ENCODE measurements at places on chromosomes 3 and 15. TPM values are rescaled to one million over a fixed set of nuclear protein-coding genes. Genes with fewer than 3 reads are reported as not detected.

DNA sequence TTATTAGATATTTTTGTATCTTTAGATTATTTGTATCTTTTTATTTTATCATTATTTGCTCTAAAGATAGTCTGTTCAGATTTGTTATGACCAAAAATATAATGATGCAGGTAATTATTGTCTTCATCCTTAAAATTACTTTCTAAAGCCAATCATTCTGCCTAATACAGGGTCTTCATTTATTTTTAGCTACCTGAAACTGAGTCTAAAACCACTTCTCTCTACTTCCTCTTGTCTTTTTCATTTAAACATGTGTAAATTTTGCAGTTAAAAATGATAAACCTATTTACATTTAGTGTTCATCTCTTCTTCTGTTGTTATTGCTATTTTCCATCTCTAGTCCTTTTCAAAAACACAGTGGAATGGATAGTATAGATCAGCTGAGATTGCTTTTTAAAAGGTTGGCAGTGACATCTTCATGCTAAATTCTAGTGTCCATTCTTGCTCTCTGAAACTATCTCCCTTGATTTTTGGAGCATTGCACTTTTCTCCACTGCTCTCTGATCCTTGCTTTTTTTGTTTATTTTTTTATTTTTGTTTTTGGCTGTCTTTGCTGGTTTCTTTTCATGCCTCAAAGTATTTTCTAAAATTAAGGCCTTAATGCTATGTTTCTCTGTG, 91.8 kb downstream of the UBE2E2 start:
- DNase-seq = no peak

The TMCO5A gene
- total RNA-seq = not detected

The DNASE1L3 gene
- 1.9 TPM for total RNA-seq

DNA sequence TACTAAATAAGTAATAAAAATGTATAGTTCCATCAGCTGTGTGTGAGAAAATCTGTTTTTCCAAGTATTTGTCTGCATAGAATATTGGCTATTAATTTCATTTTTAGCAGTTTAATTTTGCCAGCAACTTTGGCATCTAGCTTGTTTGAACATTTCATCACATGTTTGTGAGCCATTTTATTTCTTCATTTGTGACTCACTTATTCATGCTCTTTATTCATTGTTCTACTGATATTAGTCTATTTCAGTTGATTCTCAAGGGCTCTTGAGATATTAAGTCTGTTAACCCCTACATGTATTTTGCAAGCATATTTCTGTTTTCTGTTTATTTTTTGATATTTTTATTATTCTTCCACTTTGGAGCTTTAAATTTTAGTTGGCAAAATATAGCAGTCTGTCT, 74.0 kb upstream of the PHLDB2 start:
- no peak for DNase-seq
